ENCODE measurements at places on chromosomes 12 and 14. TPM values are rescaled to one million over a fixed set of nuclear protein-coding genes. Genes with fewer than 3 reads are reported as not detected.

GRCh38 chr12:14828892-14829291 is 14.4 kb downstream of the ART4 start:
- DNase-seq = peak; percentile 12

Gene NACA
- total RNA-seq = 1,218 TPM

Gene DNAI7
- total RNA-seq = not detected

Gene BHLHE41
- 0.45 TPM for total RNA-seq

DNA sequence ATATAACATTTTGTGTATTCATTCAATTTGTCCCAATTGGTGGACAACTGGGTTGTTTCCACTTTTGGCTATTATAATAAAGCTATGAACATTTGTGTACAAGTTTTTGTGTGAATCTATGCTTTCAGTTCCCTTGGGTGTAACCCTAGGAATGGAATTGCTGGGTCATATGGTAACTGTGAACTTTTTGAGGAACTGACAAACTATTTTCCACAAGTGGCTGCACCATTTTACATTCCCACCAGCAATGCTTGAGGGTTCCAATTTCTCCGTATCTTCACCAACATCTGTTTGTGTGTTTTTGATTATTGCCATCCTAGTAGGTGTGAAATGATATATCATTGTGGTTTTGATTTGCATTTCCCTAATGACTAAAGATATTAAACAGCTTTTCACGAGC is 13.0 kb downstream of the LPCAT3 start:
- DNase-seq = no peak

- DNase-seq = no peak
Observed at GRCh38 chr14:91595736-91596135, 85.6 kb upstream of the PPP4R3A start.

Gene CBLN3
- total RNA-seq = 2.8 TPM

DNA sequence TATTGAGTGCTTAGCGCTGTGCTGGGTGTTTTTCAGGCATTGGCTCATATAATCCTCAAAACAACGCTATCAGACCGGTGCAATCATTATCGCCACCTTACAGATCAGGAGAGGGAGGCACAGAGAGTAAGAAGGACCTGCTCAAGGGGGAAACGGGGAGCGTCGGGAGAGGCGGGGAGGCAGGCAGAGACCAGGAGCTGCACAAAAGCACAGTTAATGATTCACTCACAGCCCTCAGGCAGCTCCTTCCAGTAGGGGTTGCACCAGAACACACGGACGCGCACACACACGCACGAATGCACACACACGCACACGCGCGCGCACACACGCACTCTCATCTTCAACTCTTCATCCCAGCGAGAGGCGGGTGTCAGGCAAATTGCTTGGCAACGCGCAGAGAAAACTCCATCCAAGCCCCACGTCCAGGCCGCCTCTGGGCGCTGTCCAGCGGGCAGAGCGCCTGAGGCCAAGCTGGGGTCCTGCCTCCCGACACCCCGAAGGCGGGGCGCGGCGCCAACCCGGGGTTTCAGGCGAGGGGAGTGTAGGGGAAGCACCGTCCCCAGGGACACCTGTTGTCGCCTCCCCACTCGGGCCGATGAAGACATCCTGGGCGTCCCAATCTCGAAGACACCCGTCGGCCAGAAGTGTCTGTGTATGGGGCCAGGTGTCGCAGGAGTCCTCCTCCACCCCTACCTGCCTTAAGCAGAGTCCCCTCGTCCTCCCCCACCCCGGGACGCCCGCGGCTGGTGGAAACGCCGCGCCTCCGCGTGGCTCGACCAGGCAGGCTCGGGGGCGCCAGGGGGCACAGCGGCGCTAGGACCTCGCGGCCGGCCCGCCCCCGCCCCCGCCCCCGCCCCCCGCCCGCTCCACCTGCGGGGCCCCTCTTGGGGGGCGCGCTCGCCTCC is 35.5 kb upstream of the STON2 start:
- DNase-seq = no peak

- no peak for DNase-seq
Observed at GRCh38 chr14:80498533-80498932, 287.2 kb upstream of the DIO2 start.
